ENCODE measurements at places on chromosomes 7 and 10.

GRCh38 chr10:58757352-58758065 is 244.8 kb downstream of the BICC1 start:
- no peak for DNase-seq

GRCh38 chr7:55423277-55423711 is 58.2 kb downstream of the LANCL2 start:
- DNase-seq: no peak

- no peak for DNase-seq
Measured at GRCh38 chr7:70712942-70713341, 419.0 kb upstream of the GALNT17 start.

DNA sequence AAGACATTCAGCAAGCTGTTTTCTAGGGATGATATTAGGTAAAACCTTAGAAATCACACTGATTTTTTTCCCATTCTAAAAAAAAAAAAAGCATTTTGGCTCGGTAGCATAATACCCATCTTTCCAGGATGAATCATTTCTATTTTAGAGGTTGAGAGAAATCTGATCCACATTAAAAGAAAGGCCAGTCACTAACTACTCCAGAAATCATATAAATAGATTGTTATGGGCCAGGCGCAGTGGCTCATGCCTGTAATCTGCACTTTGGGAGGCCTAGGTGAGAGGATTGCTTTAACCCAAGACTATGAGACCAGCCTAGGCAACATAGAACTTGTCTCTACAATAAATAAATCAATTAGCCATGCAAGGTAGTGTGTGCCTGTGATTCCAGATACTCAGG is 164.3 kb downstream of the BAMBI start:
- no peak for DNase-seq

DNA sequence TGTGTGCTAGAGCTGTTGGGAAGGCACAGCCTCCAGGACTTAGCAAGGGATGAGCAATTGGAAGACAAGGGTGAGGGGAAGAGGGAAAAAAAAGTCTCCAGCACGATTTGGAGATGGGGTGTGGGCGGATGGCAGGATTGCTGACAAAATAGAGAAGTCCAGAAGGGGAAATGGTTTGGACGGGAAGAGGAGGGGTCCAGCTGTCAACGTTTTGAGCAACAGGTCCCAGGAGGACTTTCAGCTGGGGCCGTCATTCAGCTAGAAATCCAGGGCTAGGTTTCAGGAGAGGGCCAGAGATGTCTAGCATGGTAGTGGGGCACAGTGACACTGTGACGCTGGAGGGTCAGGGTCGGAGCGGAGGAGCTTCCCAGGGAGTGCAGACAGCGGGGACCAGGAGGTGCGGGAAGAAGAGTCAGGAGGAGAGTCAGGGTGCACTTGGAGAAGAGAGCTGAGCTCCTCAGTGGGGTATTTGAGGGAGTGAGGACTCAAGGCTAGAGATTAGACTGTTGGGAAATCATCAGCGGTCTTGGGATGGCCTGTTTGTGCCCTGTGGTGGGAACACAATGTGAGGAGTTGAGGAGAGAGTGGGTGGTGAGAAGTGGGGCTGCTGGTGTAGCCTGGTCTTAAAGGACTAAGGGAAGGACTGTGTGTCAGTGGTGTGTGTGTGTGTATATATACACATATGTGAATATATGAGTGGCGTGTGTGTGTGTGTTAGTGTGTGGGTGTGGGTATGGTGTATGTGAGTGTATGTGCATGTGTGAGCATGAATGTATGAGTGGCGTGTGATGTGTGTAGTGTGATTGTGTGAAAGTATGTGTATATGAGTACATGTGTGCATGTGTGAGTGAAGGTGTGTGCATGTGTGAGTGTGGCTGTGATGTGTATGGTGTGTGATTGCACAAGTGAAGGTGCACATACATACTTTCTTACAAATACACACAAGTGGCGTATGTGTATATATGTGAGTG is 3.8 kb downstream of the ZYX start:
- DNase-seq: peak; percentile 33

- no peak for DNase-seq
Measured at GRCh38 chr7:142146124-142146523, 34.6 kb downstream of the MGAM2 start.

DNA sequence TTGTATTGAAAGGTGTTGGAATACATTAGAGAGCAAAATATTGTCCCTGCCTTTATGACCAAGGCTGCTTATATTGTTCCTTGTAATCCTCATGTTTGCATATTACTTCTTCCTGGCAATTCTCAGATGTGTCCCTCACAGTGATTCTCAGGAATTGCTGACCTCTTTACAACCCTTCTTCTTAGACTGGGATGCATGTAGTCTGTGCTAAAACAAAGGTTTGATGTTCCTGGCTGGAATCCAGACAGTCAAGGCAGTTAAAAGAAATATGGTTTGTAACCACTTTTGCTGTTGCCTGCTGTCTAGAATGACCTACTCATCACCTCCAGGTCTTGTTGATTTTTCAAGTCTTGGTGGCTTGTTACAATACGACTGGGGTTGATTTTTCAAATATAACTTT is 367.6 kb downstream of the HGF start:
- no peak for DNase-seq

DNA sequence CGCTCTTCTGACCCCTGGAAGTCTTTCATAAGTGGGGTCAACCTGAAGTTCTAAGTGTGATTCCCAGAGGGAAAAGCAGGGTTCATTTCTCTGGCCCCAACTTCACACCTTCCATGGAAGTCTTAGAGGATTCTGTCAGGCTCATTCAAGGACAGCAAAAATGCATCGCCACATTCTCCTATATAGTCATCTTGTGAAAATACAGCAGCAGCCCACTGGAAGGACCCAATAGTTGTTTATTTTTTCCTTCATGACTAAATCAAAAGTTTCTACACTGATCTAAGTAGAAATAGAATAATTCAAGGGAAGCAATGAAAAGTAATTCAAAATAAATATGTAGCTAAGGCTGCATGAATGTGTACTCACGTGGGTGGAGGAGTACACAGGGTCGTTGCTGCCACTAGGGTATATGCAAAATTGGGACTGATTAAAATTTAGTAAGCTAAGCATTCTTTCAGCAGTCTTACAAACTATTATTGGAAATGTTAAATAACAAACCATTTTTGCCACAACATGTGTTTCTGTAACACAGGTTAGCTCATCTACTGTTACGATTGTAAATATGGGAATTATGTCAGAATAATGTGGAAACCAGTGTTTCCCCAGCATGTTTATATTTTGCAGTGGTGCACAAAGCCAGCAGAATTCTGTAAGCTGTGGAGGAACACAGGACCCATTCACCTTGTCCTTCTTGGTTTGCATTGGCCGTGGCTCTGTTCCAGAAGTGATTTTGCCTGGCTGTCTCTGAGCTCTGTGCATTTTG is 33.5 kb downstream of the EEPD1 start:
- DNase-seq: no peak

DNA sequence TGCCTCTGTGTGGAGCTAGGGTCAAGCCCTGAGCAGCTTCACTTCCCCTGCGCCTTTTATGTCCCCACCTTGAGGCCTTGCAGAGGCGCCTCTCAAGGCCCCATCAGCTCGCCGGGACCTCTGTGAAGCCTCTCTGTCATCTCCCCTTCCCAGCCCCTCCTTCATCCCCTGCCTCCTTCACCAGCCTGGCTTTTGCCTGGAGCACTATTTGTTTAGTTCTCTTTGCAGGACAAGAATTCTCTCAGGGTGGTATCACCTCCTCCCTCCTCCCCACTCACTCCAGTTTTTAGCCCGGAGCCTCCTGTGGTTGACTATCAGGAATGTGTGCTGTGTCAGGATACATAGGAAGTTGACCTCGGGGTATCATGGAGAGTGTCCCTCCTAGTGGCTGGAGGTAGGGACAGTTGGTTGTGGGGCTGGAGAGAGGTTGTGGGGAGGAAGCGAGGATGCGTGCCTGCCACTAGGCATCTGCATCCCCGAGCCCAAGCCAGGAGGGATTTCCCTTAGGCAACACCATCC is 89.8 kb upstream of the ANLN start:
- no peak for DNase-seq

DNA sequence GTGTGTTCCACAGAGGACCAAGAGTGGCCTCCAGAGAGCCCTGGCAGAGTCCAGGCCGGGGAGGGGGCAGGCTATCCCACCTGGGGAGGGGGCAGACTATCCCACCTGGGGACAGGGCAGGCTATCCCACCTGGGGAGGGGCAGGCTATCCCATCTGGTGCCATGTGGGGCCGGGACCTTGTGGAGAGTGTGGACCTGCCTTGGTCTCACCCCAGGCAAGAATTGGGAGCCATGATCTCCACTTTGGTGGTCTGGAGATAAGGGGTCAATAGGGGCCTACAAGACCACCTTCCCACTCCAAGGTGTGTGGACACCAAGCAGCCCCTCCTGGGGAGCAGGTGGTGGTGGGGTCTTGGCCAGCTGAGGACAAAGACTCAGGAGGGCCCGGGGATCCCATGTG is 138.2 kb downstream of the EBF3 start:
- no peak for DNase-seq

GRCh38 chr7:129536323-129536722 is 34.0 kb downstream of the SMKR1 start:
- DNase-seq: no peak

DNA sequence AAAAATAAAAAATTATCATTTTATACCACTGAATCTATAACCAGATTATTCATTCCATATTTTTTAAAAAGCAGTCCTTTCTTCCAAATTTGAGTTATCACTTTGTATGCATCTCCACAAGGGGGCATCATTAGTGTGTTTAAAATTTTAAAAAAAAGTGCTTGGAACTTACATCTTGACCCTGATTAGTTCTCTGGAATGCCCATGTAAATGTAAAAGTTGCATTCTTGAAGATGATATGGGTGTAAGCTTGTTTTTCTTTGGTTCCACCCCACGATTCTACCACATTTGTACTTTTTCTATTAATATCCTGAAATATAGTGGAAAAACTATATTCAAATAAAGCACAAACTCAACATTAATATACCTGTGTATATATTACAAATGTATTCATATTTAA is 144.9 kb downstream of the ELAPOR2 start:
- DNase-seq: no peak

DNA sequence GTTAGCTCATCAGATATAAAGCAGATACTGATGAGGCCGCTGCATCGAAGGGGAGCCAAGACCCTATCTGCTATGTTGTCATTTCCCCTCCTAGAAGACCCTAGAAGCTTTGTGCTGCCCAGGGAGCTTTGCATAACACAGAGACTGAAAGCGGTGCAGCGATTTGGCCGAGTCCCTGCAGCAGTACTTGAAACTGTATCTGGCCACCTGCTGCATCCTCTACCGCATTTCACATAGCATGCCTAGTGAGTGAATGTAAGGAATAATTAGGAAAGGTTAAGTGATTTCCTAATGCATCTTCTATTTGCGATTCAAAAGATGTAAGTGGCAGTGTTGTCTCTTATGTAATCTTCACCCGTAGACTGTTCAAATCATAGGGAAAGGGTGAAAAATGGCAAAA is 106.7 kb downstream of the LRMDA start:
- no peak for DNase-seq

DNA sequence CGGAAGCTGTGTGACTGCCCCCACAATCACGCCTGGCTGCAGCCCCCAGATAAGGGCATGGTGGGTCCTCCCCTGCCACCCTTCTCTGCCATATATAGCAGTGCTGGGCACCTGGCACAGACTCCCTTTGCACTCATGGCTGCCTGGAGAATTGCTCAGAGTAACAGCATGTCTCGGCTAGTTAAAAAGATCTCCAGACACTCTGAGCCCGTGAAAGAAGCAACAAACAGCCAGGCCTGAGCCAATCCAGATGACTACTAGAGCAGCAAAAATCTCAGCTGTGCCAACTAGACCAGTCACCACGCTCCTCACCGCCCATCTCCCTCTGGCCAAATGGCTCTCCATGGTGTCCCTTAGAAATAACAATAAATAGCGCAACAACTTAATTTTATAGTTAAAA is 71.3 kb downstream of the PARD3 start:
- DNase-seq: peak; percentile 58

- no peak for DNase-seq
Measured at GRCh38 chr10:122117475-122117874, 128.5 kb downstream of the TACC2 start.

- no peak for DNase-seq
Measured at GRCh38 chr10:84339025-84339424, 10.6 kb downstream of the CCSER2 start.

DNA sequence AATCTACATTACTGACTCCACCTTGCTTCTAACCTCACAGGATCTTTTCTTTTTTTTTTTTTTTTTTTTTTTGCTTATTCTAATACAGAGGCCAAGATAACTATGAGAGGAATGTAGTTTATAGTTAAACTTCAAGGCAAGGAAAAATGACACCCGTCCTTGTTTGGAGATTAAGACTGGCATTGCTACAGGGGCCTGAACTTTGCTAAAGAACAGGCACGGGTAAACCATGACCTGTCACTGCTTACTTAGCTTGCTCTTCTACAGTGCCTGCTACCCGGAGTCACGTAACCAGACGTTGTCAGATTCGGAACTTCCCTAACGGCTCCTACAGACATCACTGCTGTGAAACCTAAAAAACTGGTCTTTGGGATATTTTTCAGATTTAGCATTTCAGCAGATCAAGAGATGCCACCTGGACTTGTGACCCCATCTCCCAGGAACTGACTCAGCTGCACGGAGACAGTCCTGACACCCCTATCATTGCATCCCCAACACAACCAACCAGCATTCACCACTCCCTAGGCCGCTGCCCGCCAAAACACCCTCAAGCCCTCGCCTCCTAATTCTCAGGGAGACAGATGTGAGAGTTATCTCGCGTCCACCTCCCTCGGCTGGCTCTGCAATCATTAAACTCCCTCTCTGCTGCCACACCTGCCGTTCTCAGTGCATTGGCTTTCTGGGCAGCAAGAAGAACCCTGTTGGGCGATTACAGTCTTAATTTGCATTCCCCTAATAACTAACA is 27.5 kb downstream of the MAD1L1 start:
- peak; percentile 4 for DNase-seq

DNA sequence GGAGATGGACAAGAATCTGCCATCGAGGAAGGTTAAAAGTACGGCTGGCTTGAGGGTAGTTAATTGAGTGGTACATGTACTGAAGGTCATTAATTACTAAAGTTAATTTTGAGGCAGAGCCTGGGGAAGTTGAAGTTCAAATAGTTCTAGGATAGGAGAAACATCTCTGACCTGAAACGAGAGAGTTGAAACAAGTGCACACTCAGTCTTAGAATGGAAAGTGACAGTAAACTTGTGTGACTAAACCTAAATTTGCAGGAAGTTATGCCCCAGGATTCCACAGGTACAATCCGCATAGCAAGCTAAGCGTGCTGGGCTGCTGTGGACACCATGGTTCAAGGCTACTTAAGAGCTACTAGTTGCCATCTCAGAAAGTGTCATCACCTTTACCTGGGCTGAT is 209.9 kb downstream of the CHCHD3 start:
- DNase-seq: no peak

DNA sequence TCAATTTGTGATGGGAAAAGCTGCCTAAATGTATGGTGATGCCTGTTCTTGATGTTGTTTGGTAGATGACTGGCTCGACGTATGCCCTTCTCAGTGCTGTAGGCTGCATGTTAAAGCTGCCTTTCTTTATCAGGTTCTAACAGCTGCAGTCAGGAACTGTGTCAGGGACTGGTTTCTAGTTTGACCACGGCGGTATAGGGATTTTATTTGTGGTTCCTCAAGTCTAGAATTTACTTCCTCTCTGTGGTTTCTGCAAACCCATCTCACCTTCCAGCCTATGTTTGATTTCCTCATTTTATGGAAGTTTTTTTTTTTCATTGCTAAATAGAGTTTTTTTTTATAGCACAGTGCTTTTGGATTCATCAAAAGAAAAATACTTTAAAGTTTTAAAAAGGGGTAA is 26.5 kb downstream of the LMTK2 start:
- DNase-seq: no peak
